ENCODE measurements at places on chromosomes 12 and 14. TPM values are rescaled to one million over a fixed set of nuclear protein-coding genes. Genes with fewer than 3 reads are reported as not detected.

GLT1D1 gene
- 2.9 TPM for total RNA-seq

SERPINA4 gene
- total RNA-seq, result not detected

KCNJ8 gene
- 44.9 TPM for total RNA-seq

- H3K36me3 ChIP-seq, result no peaks in the 10 kb centered on the region
- no peaks in the 10 kb centered on the region for H3K4me1 ChIP-seq
- no peaks in the 10 kb centered on the region for H3K27me3 ChIP-seq
- DNase-seq, result no peak
- no peak within 1 kb of the TSS for H3K4me3 ChIP-seq
Measured at GRCh38 chr14:24634158-24634557, at the start of gene GZMB. Gene GZMB (minus strand): TSS chr14:24634190. CDS start chr14:24634160, 30 bp downstream.

DNA sequence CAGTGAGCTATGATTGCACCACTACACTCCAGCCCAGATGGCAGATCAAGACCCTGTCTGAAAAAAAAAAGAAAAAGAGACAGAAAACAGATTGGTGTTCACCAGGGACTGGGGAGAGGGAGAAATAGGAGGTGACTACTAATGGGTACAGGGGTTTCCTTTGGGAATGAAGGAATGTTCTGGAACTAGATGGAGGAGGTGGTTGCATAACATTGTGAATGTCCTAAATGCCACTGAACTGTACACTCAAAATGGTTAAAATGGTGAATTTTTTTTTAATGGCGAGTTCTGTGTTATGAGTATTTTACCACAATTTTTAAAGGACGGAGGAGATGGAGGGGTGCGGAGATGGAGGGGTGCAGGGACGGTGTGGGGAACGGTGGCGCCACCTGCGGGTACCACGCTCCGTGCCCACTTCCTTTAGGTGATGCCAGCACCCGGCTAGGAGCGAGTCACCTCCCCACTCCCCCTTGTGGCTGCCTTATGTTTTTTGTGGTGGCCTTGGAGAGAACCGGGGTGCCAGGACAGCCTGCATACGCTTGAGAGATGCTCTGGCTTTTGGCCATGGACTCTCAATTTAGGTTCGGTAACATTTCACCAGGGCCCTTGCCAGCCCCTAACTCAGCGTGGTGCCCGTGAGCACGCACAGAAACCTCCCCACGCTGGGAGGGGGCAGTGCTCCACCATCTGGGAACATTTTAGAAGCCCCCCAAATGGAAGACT, 16.1 kb downstream of the UBC start:
- no peaks in the 10 kb centered on the region for H3K36me3 ChIP-seq
- H3K27me3 ChIP-seq, result no peaks in the 10 kb centered on the region
- H3K27ac ChIP-seq, result no peak overlapping the region
- no peaks in the 10 kb centered on the region for H3K4me1 ChIP-seq
- DNase-seq, result no peak
- no peak overlapping the region for H3K4me3 ChIP-seq

DNA sequence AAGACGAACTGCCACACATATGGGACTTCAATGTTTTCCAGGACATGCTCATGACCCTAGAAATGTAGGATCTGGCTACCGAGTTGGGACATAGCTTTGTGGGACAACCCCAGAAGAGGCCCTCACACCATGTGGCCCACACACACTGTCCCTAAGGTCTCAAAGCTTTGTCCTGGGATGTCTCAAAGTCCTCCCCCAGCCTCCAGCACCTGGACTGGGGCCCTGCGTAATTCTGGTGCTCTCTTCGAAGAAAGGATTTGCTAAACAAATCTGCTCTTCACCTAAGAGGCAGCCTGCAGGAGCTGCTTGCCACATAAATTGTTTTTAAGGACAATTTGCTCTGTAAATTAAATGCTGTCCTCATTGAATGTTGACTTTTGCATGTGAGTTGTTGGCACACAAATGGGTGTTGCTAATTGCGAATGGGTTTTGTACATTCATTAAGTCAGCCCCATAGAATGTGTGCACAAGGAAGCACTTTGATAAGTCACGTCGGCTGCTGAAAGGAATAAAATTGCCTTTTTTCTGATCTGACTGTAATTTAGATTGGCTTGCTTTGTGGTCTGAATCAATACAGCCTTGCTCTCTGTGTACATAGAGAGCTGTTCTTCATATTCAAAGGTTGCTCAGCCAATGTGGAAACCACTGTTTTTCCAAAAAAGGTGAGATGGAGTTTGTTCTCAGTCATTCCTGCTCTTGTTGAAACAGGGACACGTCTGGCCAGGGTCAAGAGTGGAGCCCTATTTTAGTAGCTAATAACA, 161.6 kb upstream of the PWP1 start:
- no peaks in the 10 kb centered on the region for H3K27me3 ChIP-seq
- no peaks in the 10 kb centered on the region for H3K4me1 ChIP-seq
- H3K4me3 ChIP-seq, result no peak overlapping the region
- H3K36me3 ChIP-seq, result no peaks in the 10 kb centered on the region
- no peak overlapping the region for H3K27ac ChIP-seq

- no peak overlapping the region for H3K4me3 ChIP-seq
- no peaks in the 10 kb centered on the region for H3K4me1 ChIP-seq
- DNase-seq, result no peak
- no peak overlapping the region for H3K27ac ChIP-seq
- H3K27me3 ChIP-seq, result no peaks in the 10 kb centered on the region
Measured at GRCh38 chr12:65907513-65907912, 83.2 kb downstream of the HMGA2 start.

DNA sequence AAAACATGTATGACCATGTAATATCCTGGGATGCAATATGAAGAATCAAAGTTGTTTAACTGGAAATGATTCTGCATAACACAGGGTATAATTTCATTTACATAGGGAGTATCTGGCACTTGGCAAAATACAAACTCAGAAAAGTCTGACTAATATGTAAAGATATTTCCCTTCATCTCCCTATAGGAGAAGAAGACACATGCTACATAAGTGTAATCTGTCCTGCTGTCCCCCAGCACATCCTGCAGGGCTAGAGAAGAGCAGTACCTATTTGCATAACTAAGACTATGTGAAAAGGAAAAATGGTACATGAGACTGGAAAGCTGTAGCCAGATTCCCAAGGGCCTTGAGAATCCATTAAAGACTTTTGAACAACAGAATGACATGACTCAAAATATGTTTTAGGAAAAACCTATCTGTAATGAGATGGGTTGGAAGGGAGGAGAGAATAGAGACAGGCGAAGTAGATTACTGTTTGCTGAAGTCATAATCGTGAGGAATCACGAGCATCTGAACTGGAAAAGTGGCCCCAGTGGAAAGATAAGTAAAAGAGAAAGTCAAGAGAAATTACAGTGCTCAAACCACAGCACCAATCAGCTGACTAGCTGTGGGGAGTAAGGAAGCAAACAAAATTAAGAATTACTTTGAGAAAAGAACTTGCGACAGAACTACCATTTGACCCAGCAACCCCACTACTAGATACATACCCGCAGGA, 155.1 kb upstream of the HMGA2 start:
- H3K36me3 ChIP-seq, result no peaks in the 10 kb centered on the region
- DNase-seq, result no peak
- H3K27ac ChIP-seq, result no peak overlapping the region
- H3K4me1 ChIP-seq, result no peaks in the 10 kb centered on the region

DNA sequence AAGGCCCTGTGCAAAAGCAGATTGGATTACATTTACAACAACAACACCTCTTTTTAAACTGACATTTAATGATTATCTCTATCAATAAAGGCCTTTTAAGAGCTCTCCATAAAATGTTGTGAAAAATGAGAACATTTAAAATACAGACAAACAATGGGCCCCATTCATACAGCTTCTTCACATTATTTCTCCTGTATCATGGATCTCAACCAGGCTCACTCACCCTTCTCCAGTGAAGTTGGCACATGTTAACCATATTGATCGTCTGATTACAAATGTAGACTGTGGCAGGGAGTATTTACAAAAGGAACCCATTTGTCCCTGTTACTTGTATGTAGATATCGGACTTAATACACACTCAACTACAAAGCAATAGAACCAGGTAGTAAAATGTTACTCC, 220.2 kb upstream of the BTG1 start:
- no peak overlapping the region for H3K4me3 ChIP-seq
- no peak for DNase-seq
- H3K4me1 ChIP-seq, result no peaks in the 10 kb centered on the region
- H3K27me3 ChIP-seq, result no peaks in the 10 kb centered on the region
- no peaks in the 10 kb centered on the region for H3K36me3 ChIP-seq

GRCh38 chr12:127024791-127025190, 1242.2 kb upstream of the TMEM132C start:
- no peaks in the 10 kb centered on the region for H3K27me3 ChIP-seq
- H3K4me3 ChIP-seq, result no peak overlapping the region
- H3K36me3 ChIP-seq, result no peaks in the 10 kb centered on the region
- H3K4me1 ChIP-seq, result no peaks in the 10 kb centered on the region

DNA sequence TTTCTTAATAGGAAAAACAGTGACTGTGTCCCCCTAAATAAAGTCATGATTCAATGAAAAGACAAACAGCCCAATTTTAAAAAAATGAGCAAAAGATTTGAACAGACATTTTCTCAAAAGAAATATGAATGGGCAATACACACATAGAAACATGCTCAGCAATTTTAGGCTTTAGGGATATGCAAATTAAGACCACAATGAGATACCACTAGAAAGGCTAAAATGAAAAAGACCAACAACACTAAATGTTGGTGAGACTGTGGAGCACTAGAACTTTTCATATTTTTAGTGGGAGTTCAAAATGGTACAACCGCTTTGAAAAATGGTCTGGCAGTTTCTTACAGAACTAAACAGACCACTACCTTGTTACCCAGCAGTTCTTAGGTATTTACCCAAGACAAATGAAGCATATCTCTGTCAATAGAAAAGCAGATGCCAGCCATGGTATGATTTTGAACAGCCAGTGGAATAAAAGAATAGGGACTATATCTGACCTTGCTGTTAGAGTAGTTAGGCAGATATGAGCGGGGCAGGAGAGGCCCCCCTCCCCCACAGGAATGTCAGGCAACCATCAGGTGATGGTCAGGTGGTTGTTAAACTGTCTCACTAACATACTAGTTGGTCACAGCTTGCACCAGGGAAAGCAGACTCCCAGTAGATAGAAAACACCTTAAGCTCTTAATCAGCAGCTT, 108.8 kb downstream of the PRKCH start:
- H3K4me3 ChIP-seq, result no peak overlapping the region
- DNase-seq, result no peak
- H3K36me3 ChIP-seq, result no peaks in the 10 kb centered on the region
- H3K27ac ChIP-seq, result no peak overlapping the region
- no peaks in the 10 kb centered on the region for H3K4me1 ChIP-seq

DNA sequence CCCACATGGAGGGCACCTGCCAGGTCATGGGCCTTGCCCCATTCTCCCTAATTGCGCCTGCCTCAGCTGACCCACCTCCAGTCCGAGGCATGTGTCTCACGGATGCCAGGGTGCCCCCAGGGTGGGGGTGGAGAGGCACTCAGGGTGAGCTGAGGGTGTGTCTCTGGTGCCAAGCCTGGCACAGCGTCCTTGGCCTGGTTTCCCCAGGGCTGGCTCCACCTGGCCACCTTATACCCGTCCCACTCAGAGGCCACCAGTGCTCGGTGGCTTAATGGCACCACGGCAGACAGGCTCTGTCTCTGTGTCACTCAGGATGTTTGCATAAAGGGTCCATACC, 33.6 kb upstream of the TDRD9 start:
- no peak for DNase-seq
- H3K36me3 ChIP-seq, result no peaks in the 10 kb centered on the region
- no peak overlapping the region for H3K27ac ChIP-seq
- H3K27me3 ChIP-seq, result no peaks in the 10 kb centered on the region
- H3K4me1 ChIP-seq, result no peaks in the 10 kb centered on the region
- no peak overlapping the region for H3K4me3 ChIP-seq

- H3K27me3 ChIP-seq, result no peaks in the 10 kb centered on the region
- no peak overlapping the region for H3K27ac ChIP-seq
- H3K36me3 ChIP-seq, result no peaks in the 10 kb centered on the region
- no peaks in the 10 kb centered on the region for H3K4me1 ChIP-seq
- no peak overlapping the region for H3K4me3 ChIP-seq
- no peak for DNase-seq
Measured at GRCh38 chr14:36879558-36879957, 217.9 kb downstream of the PAX9 start.

GRCh38 chr12:67747869-67748742, 99.6 kb downstream of the DYRK2 start:
- H3K27me3 ChIP-seq, result no peaks in the 10 kb centered on the region
- no peak overlapping the region for H3K4me3 ChIP-seq
- H3K36me3 ChIP-seq, result no peaks in the 10 kb centered on the region

DNA sequence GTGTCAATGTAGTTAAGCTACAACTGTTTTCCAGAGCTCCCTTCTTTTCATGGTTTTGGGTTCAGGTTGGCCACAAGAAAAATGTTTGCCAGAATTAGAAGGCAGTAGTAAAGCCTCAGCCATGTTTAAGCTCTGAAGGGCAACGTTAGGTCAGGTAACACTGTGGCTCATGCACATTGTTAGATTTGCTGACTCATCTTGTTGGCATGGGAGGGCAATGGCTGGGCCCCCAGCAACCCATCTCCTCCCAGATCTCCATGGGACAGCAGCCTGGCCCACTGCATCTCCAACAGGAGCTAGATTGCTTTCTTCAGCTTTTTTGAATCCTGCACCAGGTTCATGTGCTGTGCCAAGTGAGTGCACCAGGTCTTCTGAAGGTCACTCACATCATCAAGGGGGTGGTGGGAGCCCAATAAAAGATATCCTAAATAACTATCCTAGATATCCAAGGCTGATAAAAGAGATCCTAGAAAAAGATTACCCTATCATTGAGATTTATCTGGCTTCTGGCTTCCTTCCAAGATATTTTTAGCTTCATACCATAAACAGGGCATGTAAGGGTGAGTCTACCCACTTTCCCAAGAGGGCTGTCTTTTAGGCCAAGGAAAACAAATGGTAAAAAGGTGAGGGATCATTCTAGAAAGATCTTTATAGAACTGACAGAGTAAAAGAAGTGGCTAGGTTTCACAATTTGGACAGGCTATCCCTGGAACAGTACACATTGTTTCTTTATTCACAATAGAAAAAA, 28.9 kb downstream of the PTGER2 start:
- H3K4me1 ChIP-seq, result no peaks in the 10 kb centered on the region
- DNase-seq, result no peak
- no peaks in the 10 kb centered on the region for H3K27me3 ChIP-seq
- H3K36me3 ChIP-seq, result no peaks in the 10 kb centered on the region

DNA sequence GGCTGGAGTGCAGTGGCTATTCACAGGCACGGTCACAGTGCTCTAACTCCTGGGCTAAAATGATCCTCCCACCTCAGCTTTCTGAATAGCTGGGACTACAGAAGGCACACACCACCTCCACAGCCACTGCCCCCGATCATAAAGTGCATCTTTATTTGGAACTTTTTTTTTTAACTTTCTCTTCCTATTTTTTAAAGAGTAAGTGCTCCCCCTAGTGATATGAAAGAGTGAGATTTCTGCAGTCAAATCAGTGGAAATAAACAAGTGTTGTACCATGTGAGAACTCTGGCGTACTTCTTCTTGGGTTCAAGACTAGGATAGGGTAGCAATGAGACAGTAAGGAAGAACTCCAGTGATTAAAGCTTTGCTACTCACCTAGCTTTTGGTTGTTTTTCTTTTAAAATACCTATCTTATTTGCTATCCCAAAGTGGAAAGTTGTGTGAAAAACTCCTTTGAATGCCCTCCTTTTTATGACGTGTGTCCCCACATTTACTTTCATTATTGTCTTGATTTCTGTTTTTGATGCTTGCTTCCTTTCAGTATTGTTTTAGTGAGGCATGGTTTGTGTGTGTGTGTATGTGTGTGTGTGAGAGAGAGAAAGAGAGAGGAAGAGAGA, 6.6 kb downstream of the PPP4R4 start:
- no peak overlapping the region for H3K4me3 ChIP-seq
- no peaks in the 10 kb centered on the region for H3K27me3 ChIP-seq
- no peak overlapping the region for H3K27ac ChIP-seq
- H3K4me1 ChIP-seq, result no peaks in the 10 kb centered on the region

GRCh38 chr14:51448831-51449670, 202.7 kb upstream of the FRMD6 start:
- H3K4me3 ChIP-seq, result no peak overlapping the region
- H3K36me3 ChIP-seq, result no peaks in the 10 kb centered on the region
- no peaks in the 10 kb centered on the region for H3K4me1 ChIP-seq
- H3K27me3 ChIP-seq, result no peaks in the 10 kb centered on the region
- no peak for DNase-seq

All from uterus (tissue), 4 donors.